Vagina (tissue), 2 donors: ENCODE measurements at places on chromosomes 3 and 15. TPM values are rescaled to one million over a fixed set of nuclear protein-coding genes. Genes with fewer than 3 reads are reported as not detected.

DNA sequence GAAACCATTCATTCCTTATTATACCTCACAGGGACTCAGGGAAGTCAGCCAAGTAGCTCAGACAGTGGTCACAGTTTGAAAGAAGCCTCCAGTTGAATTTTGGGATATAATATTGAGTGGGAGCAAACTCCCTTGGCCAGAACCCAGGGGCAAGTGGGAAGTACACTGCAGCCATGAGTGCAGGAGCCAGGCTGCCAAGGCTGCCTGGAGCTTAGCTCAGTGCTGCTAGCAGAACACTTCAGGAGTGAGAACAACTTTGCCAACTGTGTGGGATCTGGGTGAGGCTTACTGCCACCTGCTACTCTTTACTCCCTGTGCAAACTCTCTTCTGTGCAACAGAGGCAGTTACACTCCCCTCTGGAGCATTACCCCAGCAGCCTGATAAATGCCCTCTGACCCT, 4.6 kb downstream of the OR5K3 start:
- no peak for DNase-seq

The USP50 gene
- not detected for total RNA-seq

GRCh38 chr3:123640311-123640710, 55.5 kb upstream of the HACD2 start:
- DNase-seq = no peak

GRCh38 chr3:124407260-124407659, 323.0 kb upstream of the UMPS start:
- DNase-seq = no peak

GRCh38 chr15:94327356-94327936, 96.1 kb downstream of the MCTP2 start:
- DNase-seq = no peak

GRCh38 chr15:78370013-78370412, 29.9 kb downstream of the CRABP1 start:
- DNase-seq = no peak

DNA sequence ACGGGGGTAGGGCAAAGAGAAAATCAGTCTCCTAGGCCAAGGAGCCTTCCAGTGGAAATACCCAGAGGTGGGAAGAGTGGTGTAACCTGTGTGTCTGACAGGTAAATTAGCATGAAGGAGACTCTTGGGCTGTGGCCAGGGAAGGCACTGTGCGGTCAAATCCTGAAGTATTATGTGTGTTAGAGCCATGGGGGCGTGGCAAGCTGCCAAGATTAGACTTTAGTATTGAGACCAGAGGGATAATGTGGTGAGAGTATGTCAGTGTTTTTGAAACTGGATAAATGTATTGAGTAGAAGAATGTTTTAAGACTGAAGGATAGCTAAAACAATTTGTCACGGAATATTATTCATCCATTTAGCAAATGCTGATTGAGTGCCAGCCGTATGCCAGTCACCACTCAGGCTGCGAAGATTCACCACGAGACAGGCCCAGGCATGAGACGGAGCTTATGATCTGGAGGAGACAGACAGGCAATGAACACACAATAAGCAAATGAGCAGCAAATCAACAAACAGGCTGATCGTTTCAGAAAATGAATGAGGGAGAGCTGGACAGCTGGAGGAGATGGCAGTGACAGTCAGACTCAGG, 445.9 kb downstream of the MCTP2 start:
- no peak for DNase-seq

- DNase-seq = no peak
These were observed 206.7 kb upstream of the TBC1D5 start for GRCh38 chr3:17949101-17949500.

- no peak for DNase-seq
These were observed 14.8 kb downstream of the SCAMP2 start for GRCh38 chr15:74858369-74858740.

- DNase-seq = no peak
These were observed 5.9 kb upstream of the RPS27L start for GRCh38 chr15:63163217-63163616.

DNA sequence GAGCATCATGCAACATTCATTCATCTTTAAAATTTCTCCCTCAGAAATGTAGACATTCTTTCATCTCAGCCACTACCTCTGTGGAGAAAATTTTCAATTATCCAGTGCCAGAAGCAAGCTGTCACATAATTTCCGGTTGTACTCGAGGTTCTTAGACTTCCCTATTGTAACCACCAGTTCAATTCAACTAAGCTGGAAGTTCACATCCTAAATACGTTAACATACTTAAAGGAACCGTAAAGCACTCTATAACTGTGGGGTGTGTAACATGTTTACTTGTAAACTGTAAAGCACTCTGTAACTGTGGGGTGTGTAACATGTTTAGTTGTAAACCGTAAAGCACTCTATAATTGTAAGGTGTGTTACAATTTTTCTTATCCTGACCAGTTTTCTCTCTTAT, 150.3 kb downstream of the PLCL2 start:
- no peak for DNase-seq

DNA sequence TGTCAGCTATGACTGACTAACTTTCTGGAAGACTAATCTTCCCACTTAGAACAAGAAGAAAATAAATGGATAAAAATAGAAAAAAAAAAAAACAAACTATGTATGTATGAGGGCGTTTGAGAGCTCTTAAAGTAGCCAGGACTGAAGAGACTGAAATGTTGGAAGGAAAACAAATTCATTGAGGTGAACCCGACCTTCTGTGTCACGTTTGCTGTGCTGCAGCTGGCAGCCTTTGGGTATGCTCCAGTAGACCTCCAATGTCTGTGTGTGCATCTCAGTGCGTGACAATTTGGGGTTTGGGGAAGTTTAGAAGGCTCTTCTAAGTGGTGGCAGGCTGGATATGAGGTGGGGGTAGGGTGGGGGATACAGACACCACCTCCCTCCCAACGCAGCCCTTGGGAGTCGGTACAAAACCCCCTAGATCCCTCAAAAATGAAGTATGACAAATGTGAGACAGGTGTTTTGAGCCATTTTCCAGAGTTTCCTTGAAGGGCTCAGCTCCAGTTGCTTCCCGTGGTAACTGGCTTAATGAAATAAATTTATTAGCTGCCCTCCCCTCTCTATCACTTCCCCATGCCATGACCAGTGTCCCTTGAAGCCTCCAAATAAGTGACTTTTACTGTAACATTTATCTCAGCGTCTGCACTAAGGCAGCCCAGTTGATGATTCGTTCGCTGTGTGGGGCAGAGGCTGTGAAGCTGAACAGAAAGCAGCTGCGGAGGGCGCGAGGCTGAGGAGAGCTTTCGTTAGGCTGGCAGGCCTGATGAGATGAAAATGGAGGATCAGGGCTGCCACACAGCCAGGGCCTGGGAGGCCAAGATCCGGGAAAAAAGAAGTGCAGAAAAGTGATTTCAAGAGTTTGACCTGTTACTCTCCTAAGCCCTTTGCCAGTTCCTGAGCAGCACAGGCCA, 34.9 kb upstream of the GABRB3 start:
- DNase-seq = no peak

GRCh38 chr3:525415-525814, 328.9 kb downstream of the CHL1 start:
- DNase-seq = no peak

The KBTBD8 gene
- 0.49 TPM for total RNA-seq

DNA sequence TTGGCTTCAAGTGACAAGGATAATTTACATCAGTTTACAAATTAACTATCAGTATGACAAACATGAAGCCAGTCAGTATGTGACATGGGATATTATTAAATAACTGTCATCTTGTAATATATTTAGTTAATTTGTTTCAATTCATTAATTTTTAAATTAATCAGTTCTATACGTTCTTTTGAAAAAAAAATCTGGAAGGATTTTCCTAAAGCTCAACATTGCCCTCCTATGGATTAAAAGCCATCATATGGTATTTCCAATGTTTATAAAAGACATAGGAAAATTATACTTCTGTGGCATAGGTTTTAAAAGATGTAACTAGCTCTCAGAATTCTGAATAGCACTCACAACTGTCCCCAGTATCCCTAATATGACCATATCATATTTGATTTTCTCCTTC, 134.4 kb downstream of the PLOD2 start:
- no peak for DNase-seq

The PLA2G4E gene
- 8.8 TPM for total RNA-seq

GRCh38 chr3:49641921-49642707, 32.0 kb upstream of the APEH start:
- DNase-seq = no peak

The FOXB1 gene
- not detected for total RNA-seq

GRCh38 chr3:187026317-187026670, 96.0 kb downstream of the ST6GAL1 start:
- no peak for DNase-seq

- no peak for DNase-seq
These were observed 9.0 kb downstream of the RORA start for GRCh38 chr15:61220125-61220524.

The LDHAL6B gene
- total RNA-seq = not detected

DNA sequence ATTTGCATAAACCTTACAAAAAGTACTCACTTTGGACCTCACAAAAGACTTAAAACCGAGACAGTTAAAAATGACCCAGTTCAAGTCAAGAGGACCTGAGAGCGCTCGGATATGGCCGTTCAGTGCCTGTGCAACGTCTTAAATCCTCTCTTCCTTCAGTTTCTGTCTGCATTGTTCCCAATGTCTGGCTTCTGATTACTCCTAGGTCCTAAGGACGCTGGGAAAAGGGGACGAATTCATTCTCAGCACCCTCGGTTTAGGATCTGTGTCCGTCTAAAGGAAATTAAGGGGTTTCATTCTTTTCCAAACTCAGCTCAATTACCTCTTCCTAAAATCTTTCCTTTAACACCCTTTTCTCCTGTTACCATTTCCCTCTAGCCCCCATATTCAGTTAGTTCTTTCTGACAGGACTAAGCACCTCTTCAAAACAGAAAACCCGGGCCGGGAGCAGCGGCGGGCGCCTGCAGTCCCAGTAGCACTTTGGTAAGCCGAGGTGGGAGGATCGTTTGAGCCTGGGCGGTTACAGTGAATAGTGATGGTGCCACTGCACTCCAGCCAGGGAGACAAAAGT, 970 bp downstream of the DPPA4 start:
- DNase-seq = no peak

The SIDT1 gene
- 44.0 TPM for total RNA-seq

DNA sequence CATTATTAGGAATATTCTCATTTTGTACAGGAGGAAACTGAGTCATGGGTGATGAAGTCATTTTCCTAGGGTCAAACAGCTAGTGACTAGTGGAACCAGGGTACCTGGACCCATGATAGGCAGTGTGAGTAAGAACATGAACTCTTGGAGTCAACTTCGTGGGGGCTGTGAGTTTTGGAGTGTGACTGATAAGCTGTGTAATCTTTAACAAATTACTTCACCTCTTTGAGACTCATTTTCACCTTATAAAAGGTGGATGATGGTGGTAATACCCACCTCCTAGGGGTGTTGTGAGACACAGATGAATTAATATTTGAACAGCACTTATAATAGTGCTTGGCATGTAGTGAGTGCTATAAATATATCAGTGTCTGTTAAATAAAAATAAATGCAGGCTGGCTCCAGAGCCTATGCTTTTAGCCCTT, 9.1 kb downstream of the SEMA6D start:
- DNase-seq = no peak

The NANOGP8 gene
- total RNA-seq = not detected

- DNase-seq = no peak
These were observed 42.3 kb downstream of the CPN2 start for GRCh38 chr3:194308601-194309449.

GRCh38 chr3:11643201-11643603, 513 bp downstream of the VGLL4 start:
- DNase-seq = no peak

- no peak for DNase-seq
These were observed 108.3 kb downstream of the TFDP2 start for GRCh38 chr3:142040941-142041491.

The GCSAM gene
- 1.5 TPM for total RNA-seq

DNA sequence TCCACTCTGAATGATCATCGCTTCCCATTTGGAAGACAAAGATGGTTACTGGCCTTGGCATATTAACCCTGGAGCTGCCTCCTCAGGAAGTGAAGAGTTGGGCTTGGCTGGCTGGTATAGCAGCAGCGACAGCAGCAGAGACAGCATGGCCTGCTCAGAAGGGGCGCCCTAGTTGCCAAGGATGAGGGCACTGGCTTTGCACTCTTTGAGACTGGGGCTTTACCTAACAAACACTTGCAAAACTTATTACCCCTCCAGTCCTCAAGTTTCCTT, 68.5 kb upstream of the RBP1 start:
- no peak for DNase-seq

GRCh38 chr3:63934041-63934866, 22.1 kb upstream of the SCAANT1 start:
- no peak for DNase-seq

GRCh38 chr15:41501931-41502794, 8.5 kb downstream of the ITPKA start:
- DNase-seq = no peak

The LXN gene
- 22.6 TPM for total RNA-seq

The STARD9 gene
- total RNA-seq = 35.1 TPM

The PCBP4 gene
- total RNA-seq = 36.6 TPM

DNA sequence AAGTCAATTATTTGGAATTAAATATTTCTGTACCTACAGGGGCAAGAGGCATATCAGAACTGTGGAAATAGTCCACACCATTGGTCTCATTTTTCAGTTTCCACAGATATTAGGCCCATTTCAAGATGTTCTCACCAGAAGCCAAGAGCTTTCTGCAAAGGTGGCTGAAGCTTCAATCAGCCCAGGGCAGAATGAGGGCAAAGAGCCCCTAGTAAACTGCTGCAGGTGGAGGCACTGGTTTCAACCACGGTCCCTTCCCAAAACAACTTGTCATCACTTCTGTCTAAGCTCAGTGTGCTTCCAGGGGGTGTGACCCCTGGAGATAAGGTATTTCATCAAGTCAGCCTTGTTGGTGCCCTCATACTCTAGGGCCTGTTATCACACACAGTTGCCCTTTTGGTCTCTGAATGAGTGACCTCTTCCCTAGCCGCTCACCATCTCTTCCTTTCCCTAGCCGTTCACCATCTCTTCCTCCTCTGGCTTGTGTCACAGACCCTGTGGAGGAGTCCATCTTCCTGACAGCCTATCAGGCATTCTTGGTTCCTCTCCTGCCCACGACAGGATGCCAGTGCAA, 21.2 kb downstream of the IL17RD start:
- DNase-seq = no peak

The HRG gene
- 0.25 TPM for total RNA-seq
